ENCODE measurements at places on chromosomes 1 and 21.

- DNase-seq: no peak
Measured at GRCh38 chr1:9069326-9070100, at the start of gene SLC2A5. Gene SLC2A5, minus strand, starts transcription at chr1:9069635. Its CDS starts 99 bp downstream, at chr1:9069536.

DNA sequence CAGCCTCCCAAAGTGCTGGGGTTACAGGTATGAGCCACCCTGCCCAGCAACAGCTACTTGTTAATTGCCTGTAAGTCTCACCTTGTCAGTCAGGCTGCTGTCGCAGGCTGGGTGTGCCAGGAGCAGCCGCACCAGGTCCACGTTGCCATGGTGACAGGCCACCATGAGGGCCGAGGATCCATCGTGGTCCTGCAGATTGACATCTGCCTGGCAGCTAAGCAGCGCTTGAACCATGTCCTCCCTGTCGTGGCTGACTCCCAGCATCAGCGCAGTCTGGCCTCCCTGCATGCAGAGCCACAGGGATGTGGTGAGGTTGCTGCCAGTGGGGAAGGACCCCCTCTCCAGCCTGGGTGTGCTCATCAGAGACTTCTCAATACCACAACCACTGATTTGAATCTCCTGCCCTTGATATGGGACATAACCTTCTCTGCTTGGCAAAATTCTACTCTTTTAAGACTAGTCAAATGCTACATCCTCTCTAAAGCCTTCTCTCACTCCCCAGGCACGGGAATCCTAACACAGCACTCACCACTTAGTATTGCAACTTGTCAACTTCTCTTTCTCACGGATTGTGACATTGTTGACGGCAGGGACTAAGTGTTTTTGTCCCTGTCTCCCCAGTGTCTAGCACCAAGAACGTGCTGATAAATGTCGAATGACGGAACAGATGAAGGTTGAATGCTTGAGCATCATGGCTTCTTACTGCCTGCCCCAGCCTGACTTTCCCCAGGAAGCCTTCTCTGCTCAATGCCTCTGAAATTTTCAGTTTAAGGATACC is 52.9 kb downstream of the L1TD1 start:
- DNase-seq: no peak

DNA sequence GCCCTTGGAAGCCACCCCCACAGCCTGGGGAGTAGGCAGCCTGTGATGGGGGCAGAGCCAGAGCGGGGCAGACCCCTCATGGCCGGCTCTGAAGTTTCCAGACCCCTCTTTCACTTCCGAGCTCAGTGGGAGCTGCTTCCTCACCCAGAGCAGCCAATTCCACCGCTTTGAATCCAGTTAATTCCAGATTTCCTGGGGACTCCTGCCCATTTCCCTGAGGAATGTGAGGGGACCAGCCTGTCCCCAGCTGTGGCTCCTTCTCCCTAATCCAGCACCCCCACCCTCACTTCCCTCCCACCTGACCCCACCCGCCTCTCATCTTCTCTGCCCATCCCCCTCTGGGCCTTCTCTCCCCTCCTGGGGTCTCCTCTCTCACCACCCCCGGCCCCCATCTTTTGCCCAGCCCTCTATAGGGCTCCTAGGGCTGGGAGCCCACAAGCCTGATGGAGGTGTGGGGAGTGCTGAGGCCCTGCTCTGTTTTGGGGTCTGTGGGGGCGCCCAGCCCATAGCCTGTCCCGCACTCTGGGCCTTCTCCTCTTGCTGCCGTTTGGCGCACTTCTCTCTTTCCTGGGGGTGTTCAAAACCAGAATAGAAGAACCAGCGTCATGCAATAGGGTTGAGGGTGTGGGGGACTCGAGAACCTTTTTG is 26.2 kb upstream of the TNFRSF1B start:
- DNase-seq: no peak

- DNase-seq: no peak
Measured at GRCh38 chr1:153192697-153193096, 10.5 kb upstream of the LELP1 start.

DNA sequence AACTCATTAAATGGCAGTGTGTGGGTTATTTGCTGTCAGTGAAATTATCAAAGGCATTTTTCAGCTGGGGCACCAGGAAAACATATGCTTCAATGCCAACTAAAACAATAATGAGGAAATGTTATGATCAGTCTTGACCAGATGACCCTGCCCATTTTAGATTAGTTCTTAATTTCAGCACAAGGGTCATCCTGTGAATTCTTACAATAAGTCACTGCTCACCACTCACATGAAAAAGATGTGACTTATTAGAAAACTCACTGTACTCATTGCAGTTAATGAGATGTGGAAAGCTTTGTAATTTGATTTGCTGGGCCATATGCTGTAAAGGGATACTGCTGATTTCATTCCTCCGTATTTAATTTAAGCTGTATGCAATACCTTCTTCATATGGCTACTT is 178.5 kb upstream of the LMO4 start:
- DNase-seq: no peak

All from HT1080 (cell line).